ENCODE measurements at places on chromosomes 12 and 14. TPM values are rescaled to one million over a fixed set of nuclear protein-coding genes. Genes with fewer than 3 reads are reported as not detected.

The HIF1A gene
- total RNA-seq = 36.5 TPM

The LRFN5 gene
- total RNA-seq = not detected

The ALG10B gene
- total RNA-seq = 6.3 TPM

The HOXC12 gene
- total RNA-seq = 0.05 TPM

The APAF1 gene
- total RNA-seq = 7.9 TPM

The BBOF1 gene
- 0.50 TPM for total RNA-seq

The RPGRIP1 gene
- total RNA-seq = 0.33 TPM

The STAC3 gene
- total RNA-seq = 1.1 TPM

The TGFB3 gene
- total RNA-seq = 2.9 TPM

The ANKRD33 gene
- not detected for total RNA-seq

The CKB gene
- 513 TPM for total RNA-seq

The RFX4 gene
- total RNA-seq = not detected

The NUP107 gene
- total RNA-seq = 48.3 TPM

The PMEL gene
- 2.7 TPM for total RNA-seq

DNA sequence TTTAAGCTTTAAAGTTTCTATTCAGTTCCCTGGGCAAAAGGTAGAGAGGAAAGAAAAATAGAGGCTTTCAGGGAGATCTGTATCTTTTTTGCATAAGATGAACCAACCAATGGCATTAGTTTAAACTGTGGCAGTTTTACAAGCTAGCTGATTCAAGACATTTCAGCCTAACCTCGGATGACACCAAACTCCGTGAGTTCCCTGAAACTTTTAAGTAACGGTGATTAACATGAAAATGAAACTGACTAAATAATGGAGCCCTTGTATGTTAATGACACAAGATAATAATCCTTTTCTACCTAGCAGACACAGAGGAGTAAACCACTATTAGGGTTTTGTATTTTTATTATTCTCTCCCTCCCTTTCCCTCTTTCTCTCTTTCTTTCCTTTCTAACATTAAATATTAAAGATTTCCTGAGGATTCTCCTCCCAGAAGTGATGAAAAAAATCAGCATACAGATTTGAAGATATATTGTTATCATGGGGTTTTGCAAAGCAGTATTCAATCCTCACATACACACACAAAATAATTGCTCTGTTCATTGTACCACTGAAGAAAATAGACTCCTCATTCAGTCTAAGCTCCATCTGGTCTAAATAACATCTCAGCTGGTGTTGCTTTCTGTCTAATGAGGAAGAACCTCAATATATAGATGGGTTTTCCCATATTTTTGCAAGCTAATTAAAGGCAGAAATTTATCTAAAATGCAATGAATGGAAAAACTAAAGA, 483.8 kb downstream of the NOVA1 start:
- no peak for DNase-seq

DNA sequence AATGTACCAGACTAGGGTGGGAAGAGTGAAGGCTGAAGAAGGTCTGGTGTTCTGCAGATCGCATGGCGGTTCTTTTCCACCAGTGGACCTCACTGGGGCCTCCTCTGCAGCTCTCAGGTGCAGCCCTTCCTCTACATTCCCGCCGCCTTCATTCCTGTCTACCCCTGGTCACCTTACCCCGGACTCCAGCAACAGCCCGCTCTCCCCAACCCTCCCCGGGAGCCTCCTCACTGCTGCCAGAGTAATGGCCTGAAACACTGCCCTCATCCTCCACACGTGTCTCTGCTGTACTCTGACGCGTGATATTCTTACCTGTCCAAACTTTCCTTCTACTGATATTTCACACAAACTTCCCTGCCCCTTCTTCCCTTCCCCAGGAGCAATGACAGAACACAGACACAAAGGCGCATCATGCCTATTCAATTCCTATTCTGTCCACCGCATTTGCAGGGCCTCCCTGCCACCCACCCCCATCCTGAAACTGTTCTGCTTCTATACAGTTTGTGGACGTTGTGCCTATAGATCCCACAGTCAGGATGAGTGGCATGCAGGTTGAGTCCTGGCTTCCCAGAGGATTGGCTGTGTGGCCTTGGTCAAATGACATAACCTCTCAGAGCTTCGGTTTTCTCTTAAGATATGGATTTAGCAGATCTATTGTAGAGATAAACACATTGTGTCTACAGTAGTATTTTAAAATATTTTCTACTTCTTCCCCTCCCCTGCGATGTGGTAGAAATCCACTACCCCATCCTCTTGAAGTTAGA, 1.7 kb upstream of the NUAK1 start:
- DNase-seq = no peak

GRCh38 chr14:31320216-31320615, 100.1 kb downstream of the HEATR5A start:
- no peak for DNase-seq

DNA sequence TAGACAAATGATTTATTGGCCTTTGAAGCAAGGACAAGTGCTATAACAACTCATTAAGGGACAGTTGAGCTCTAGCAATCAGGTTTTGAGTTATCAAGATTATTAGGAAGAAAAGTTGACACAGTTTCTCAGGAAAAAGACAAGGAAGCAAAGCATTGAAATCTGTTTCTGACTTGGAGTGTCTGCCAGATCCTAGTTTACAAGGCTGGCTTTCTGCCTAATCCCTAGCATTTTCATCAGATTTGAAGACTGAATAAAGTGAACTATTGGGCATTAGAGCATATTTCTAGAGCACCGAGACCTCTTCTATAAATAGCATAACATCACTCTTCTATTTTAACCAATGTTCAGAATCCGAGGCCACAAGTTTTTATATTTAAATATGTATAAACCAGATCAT, 7.0 kb downstream of the SYT1 start:
- peak; percentile 7 for DNase-seq

GRCh38 chr14:89490466-89490865, 73.4 kb upstream of the FOXN3 start:
- no peak for DNase-seq

- no peak for DNase-seq
Measured at GRCh38 chr12:52663420-52663819, 11.4 kb upstream of the KRT2 start.

DNA sequence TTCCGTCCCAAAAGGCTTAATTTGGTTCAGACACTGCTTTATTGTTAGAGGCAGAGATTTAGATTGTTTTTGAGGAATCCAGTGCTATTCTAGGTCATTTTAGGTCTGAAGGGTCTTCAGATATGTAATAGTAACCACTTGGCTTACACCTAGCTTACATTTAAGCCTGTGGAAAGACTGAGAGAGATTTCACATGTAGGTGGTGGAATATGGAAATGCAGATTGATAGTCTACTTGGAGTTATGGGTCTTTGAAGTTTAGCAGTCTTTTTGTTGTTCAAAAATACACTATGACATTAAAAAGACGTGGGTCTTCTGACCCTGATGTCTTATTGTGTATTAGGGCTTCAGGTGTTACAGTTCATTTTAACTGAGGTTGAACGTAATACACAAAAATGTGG, 51.4 kb upstream of the CCT2 start:
- DNase-seq = no peak

- no peak for DNase-seq
Measured at GRCh38 chr12:116595186-116595585, 36.0 kb downstream of the MAP1LC3B2 start.

DNA sequence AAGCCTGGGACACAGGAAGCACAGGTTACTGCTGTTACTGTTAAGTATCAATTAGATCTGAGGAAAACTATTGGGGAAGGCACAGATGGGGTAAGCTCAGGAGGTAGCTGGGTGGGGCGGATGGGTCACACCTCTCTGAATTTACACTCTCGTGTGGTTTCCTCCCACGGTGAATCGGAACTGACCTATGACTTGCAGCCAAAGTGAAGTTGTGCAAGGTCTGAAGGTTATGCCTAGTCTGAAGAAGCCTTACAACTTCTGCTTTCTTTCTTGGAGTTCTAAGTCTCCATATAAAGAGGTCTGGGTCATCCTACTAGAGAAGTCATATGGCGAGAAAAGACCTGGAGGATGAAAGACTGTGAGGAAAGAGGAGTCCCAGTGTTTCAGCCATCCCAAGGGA, 25.6 kb upstream of the GPATCH2L start:
- DNase-seq = no peak

DNA sequence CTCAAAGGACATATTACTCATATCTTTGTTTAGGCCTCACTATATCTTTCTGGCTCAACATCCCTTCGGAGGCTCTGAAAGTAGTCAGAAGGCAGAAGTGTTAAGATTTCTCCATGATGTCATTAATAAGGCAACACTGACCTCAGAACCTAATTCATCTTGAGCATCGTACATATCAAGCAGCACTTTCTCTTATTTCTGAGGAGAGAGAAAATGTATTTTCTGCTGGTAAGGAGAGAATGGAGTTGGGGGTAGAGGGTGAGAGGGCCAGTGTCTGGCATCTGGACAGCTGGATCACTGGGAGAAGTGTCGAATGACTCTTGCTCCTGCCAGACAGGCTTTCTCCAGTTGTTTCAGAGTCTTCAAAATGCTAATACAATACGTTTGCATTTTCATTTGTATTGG, 213.2 kb upstream of the PRICKLE1 start:
- DNase-seq = no peak

DNA sequence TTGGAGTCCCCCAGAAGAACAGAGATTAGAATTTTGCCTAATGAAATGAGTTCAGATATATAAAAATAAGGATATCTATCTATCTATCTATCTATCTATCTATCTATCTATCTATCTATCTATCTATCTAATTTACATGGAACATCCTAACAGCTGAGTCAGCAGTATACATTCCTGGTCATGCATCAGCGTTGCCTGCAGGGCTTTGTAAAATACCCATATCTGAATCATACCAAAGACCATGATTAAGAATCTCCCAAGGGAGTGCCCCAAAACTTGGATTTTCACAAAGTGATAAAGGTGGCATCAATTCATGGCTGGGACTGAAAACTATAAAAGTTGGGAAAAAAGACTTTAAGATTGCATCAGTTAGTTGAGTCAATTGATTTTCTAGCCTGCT, 32.7 kb upstream of the SYT10 start:
- DNase-seq = no peak

GRCh38 chr12:51075390-51075789, 8.0 kb downstream of the CSRNP2 start:
- no peak for DNase-seq

- peak; percentile 98 for DNase-seq
Measured at GRCh38 chr12:52925717-52926595, 21.1 kb upstream of the KRT8 start.

GRCh38 chr12:100356644-100357223, at the start of gene SLC17A8:
Gene SLC17A8, plus strand, starts transcription at chr12:100357074. Its CDS starts 318 bp downstream, at chr12:100357392.
- no peak for DNase-seq

GRCh38 chr12:75048767-75049166, 160.9 kb downstream of the KCNC2 start:
- DNase-seq = no peak

DNA sequence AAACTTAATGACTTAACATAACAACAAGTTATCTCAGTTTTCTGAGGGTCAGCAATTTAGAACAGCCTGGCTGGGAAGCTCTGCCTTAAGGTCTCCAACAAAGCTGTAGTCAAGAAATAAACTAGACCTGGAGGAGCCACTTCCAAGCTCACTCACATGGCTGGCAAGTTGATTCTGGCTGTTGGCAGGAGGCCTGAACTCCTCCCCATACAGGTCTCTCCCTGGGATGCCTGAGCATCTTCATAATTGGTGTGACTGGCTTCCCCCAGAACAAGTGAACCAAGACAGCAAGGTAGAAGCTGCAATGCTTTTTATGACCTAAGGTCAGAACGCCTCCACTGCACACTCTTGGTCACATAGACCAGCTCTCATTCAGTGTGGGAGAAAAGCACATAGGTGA, 128.3 kb downstream of the SAMD4A start:
- DNase-seq = no peak

DNA sequence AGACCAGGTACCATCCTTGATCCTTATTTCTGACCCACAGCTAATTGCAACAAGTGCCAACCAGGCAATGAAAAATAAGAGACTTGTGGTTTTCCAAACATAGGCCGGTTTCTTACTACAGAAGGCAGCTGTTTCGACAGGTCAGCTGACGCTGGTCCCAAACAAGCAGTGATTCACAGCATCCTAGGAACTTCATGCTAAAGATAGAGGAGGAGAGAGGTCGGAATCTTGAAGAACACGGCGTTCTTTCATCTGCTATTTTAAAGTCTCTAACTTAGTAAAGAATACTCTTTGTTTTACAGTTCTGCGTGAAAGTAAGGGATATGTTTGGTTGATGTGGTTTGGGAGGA, 28.1 kb upstream of the ADGRD1 start:
- DNase-seq = no peak

- no peak for DNase-seq
Measured at GRCh38 chr14:21537090-21537424, 10.9 kb upstream of the SALL2 start.

DNA sequence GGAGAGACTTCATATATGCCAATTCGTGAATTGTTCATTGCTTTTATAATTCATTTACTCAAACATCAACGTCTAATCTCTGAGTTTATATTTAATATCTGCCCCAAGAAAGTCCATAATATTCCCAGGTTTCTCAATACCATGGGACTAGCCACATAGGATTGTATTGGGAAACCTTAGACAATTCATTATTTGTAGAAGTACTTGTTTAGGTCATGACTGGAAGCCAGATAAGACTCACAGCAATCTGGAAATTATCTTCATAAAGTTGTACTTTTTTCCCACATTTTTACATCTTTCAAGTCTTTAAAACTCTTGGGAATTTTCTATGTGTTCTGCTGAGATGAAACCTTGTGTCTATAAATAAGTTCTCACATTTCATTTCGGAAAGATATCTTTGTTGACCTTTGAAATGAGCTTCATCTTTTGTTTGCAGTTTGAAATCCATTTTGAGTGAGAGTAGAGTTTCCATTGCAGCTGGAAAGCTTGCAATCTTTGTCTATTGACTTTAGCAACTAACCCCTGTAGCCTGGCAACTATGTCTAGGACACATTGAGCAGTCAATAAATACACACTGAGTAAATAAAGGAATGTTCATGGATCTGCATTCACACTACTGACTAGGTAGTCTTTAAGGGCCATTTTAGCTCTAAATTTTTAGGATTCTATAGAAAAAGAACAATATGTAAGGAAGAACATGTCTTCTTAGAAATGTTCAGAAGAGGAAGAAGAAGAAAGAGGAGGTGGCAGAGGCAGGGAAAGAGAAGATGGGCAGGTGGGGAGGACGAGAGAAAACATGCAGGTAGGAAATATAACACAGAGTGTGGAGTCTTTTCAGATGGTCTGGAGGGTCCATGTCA, 154.4 kb downstream of the LRIG3 start:
- peak; percentile 42 for DNase-seq

DNA sequence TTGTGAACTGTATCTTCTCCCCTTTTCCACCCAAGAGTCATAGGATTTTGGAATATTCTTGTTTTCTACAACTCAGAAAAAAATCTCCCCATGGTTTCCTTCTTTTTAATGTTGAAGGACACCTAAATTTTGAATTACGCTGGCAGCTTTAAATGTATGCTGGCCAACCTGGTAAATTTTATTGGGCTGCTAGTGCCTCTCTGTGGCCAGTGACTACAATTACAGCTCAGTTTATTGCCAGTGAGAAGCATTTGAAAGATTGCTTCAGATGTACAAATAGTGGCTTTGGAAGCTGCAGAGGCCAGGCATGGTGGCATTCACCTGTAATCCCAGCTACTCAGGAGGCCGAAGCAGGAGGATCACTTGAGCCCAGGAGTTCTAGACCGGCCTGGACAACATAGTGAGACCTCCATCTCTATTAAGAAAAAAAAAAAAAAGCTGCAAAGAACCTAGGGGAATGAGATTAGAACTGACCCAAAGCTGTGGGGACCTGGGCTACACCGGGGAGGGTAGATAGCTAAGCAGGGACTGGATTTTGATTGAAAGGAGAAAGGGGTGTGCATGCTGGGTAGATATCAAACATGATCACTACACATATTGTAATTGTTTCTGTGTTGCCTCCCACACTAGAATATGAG, 7.6 kb upstream of the RAB21 start:
- DNase-seq = peak; percentile 73

- DNase-seq = no peak
Measured at GRCh38 chr12:3480764-3481163, 10.2 kb upstream of the PRMT8 start.

- no peak for DNase-seq
Measured at GRCh38 chr12:49905718-49906314, 2.1 kb upstream of the FAIM2 start.
